ENCODE measurements at places on chromosomes 1 and 21.

DNA sequence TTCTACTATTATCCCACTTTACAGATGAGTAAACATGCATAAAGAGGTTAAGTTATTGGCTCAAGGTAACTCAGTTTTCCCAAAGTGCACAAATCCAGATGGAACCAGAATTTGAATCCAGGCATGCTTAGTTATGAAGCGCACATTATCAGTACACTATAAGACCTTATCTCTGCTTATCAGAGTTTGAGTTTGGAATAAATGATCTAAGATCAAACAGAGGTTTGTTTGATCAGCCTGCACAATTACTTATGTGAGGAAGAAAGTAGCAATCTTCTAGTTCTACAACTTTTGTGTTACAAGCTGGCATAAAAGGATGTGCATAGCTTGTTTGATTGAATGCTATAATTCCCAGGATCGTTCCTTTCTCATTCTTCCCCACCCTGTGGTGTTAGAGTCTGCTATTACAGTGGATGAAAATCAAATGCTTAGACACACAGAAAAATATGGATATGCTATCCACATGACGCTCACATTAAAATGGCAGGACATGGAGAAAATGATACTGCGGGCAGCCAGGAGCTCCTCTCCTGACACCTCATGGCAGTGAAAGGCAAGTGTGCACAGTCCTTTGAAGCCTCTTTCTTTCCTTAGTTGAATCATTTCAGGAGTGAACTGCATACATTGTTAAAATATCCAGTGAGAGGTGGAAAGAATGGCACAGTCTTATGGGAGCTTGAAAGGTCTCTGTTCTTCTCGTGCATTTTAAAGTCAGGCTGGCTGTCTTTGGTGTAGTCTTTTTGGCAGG, 23.9 kb upstream of the PBX1 start:
- DNase-seq = no peak

DNA sequence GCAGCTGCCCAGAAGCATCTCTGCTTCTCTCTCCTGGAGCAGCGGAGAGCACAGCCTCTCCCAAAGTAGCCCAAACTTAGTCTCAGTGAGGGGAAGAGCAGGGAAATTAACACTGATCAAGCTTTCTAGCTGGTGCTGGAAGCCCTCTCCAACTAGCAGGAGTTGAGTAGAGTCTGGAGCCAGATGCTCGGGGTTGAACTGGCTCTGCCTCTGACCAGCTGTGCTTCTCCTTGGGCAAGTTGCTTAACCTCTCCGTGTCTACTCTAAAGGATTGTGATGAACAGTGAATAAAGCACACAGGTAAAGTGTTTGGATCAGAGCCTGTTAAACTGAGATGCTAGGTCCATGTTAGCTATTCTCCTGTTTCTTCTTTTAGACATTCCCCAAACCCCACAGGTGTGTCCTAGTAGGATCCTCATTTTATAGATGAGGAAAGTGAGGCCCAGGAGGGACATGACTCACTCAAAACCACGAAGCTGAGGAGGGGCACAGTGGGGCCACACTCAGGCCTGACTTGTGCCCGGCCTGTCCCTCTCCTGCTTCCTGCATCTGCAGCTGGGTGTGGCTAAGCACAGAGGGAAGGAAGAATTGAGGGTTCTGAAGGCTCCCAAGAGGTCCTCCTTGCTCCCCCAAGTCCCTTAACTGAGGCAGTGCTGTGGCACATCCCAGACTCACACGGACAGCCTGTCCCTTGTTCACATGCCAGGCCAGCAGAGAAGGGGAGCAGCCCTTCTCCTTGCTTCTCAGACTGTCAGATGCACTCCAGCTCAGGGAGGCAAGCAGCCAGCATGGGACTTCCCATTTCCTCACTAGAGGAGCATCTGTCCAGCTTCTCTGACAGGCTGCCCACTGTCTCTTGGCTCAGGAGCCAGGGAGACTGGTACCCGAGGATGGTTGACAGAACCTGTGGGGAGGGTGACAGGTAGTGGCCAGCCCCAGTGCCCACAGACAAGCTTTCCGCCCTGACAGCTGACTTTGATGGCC, 152.0 kb upstream of the IGSF21 start:
- DNase-seq = no peak

DNA sequence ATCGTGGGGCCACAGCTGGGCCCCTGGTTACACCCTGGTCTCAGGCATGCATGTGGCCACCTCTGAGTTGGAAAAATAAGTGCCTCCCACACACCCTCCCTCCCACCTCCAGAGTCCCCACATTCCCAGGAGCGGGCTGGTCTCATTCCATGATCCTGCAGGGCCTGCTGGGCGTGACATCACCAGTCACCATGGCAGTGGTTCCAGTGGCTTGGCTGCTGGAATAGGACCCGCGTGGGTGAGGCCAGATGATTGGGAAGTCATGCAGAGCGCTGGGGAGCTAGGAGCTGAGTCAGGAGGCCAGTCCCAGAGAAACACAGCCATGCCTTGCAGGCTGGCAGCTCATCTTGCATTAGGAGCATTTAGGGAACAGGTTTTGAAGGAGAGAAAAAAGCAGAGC, 125.4 kb upstream of the TMEM51 start:
- DNase-seq = no peak

GRCh38 chr1:108722292-108722691, 9.6 kb downstream of the FNDC7 start:
- DNase-seq = no peak

GRCh38 chr1:46520063-46520911, 30.7 kb downstream of the DMBX1 start:
- no peak for DNase-seq

DNA sequence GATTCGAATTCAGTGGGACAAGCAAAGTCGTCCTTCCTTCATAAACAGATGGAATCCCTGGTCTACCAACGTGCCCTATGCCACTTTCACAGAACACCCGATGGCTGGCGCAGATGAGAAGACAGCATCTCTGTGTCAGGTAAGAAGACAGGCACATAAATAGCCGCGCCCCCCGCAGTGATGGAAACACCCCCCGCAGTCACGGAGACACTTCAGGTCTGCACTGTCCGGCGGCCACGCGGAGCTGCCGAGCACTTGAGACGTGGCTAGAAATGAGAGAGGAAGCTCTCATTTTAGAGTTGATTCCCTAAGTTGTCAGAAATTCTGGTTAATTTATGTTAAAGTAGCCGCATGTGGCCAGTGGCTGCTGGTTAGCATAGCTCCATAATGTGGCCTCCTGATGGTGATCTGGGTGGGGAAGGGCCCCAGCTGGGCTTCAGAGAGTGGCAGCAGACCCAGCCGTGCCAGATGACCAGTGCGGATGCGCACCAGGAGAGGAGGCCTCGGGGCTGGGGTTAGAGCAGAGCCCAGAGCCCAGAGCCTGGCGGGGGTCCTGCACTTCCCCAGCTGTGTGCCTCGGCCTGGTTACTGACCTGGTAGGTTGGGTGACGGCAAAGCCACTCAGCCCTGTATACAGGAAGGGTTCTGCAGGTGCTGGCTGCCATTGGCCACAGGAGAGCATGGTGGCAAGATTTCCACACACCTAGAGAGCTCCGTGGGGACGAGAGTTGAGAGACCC, 2.9 kb downstream of the TPRG1L start:
- no peak for DNase-seq

GRCh38 chr1:24970926-24971875, 41.1 kb upstream of the RUNX3 start:
- DNase-seq = no peak

DNA sequence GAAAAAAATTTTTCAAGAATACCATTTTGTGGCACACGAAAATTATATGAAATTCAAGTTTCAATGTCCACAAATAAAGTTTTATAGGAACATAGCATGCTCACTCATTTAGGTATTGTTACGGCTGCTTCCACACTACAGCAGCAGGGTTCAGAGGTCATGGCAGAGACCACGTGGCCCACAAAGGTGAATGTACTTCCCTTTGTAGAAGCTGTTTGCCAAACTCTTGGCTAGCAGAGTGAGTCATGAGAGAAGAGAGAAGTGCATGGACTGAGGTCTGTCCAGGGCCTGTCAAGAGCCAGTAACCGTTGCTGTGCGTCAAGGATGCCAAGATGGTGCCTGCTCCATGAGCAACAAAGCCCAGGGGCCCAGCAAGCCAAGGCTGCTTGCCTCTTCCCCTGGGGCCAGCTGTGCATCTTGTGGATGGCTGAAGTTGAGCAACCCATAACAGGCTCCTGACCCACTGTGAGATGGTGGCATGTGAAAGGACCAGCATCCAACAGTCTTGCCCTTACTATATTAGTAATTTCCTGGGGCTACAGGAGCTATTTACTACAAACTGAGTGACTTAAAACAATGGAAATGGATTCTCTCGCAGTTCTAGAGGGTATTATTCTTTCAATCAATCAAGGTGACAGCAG, 64.8 kb upstream of the ATP5PO start:
- no peak for DNase-seq

- DNase-seq = no peak
These were observed 1156.5 kb downstream of the NCAM2 start for GRCh38 chr21:22154579-22155274.

DNA sequence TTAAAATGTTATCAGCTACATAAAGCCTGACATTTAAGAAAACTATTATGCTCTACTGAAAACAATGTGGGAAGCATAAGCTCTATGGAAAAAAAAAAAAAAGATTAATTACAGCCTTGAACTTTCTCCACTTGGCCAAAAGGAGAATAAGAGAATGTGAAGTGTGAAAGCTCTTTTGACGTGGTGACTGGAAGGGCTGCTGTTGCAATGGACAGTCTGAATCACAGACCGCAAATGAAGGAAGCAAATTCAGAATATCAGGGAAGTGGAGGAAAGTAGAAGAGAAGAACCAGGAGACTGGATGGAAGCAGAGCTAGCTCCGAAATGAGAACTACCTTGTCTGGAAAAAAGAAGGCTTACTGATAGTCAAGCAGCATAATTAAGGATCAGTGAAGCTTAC, 106.8 kb downstream of the AK5 start:
- no peak for DNase-seq

GRCh38 chr1:183863852-183864251, 58.9 kb downstream of the RGL1 start:
- no peak for DNase-seq

- DNase-seq = no peak
These were observed 34.2 kb upstream of the LRRC8C start for GRCh38 chr1:89598450-89599331.

DNA sequence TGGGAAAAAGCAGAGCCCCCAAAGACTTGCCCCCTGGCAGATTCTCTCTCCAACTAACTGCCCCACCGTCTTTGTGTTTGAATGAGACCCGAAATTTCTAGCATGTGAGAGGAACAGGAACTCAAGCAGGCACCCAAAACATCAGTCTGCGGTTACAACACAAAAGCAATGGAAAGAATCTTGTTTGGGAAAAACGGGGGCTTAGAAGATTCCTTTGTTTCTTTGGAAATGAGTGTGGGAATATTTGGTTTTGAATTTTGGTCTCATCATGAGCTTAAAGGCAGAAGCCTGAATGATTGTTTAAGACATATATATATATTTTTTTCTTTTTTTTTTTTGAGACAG, 188.9 kb upstream of the TMEM51 start:
- DNase-seq = no peak

- no peak for DNase-seq
These were observed 40.0 kb upstream of the EPS15 start for GRCh38 chr1:51559064-51559500.

- DNase-seq = no peak
These were observed 41.0 kb downstream of the KCND3 start for GRCh38 chr1:111948209-111949171.

DNA sequence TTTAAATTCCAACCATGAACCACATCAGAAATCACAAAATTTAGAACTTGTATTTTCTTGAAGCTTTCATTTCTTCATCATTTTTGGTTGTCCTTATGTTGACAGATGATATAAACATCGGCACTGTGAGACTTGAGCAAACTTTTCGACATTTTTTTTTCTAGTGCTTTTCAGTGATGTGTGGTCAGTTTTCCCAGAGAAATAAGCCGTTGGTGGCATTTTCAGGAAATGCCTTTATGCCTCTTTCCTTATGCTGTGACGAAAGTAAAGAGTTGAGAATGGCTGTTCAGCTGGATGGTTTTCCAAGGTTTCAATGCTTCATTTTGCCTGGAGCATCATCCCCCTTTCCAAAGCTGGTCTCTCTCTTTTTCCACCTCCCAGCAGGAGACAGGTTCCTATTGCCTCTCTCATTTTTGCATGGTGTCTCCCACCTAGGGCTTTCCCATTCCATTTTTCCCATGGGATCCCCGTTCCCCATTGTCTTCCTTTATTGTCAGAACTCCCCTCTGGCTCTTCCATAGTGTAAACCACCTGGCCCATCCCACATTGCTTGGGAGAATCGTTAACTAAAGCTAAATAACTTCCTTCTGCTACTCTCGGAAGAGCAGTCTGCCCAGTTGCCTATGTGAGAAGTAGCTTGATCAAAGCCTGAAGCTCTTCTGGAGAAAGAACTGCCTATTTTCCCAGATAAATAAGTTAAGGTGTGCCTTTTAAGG, 61.4 kb upstream of the DYNLT5 start:
- DNase-seq = no peak
